ENCODE measurements at places on chromosomes 16 and 17. TPM values are rescaled to one million over a fixed set of nuclear protein-coding genes. Genes with fewer than 3 reads are reported as not detected.
A peak's percentile ranks its signal among the peaks of the same experiment; 100 is the strongest.

DNA sequence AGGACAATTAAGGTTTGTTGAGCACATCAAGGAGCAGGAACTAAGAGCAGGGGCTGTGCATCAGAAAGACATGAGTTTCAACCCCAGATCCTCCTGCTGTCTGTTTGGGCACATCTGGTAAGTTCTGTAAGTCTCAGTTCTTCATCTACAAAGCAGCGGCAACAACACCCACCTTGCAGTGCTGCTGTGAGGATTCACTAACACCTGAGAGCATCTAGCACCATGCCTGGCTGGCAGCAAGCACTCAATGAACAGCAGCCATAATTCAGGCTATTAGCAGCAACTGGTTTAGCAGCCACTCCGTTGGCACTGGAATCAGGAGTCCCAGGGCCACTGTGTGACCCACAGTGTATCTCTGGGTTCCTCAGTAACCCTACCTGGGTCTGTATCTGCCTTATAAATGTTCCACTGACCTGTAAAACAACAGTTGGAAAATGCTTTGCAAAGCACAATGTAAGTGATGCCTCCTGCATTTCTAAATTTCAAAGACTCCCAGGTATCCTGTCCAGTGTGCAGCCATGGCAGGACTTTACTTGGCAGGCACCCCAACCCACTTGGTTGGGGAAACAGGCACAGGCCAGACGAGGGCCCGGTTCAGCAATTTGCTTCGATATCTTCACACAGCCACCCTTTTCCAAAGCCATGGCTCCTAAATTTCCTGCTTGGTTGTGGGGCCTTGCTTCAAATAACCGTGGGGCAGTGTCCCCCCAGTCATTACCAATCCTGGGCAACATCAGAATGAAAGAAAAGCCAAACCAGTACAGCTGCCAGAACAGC lies 4.2 kb downstream of the ST3GAL2 start:
- no peak for DNase-seq

- DNase-seq = no peak
Measured at GRCh38 chr17:5283571-5284315, 1.7 kb downstream of the RABEP1 start.

DNA sequence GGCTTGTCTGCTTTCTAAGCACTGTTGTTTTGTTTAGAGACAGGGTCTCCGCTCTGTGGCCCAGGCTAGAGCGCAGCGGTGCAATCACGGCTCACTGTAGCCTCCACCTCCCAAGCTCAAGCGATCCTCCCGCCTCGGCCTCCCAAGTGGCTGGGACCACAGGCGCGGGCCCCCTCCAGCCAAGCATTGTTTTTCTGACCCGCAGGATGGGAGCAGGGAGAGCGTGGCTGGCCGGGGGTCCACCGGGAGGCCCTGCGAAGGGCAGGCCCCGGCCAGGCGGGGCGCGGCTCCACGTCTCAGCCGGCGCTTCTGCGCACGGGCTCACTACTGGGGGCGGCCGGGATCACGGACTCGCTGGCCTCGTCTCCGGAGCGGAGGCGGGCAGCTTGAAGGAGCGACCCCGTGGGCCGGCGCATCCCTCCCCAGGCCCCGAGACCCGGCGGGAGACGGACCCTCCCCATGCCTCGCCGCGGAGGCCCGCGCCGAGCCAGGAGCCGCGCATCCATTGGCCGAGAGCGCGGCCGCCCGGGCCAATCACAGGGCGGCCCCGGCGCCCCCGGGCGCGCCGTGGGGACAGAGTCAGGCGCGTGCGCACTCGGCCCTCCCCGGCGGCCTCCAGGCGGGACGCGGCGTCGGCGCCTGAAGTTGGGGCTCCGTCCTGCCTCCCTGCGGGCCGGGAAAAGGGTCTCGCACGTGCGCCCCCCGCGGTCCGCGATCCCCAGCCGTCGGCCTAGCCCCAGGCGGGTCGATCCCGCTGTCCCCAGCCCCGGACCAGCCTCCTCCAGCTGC lies 24.9 kb downstream of the ACTG1 start:
- no peak for DNase-seq

GRCh38 chr16:11497851-11498289 lies 88.8 kb downstream of the LITAF start:
- no peak for DNase-seq

DNA sequence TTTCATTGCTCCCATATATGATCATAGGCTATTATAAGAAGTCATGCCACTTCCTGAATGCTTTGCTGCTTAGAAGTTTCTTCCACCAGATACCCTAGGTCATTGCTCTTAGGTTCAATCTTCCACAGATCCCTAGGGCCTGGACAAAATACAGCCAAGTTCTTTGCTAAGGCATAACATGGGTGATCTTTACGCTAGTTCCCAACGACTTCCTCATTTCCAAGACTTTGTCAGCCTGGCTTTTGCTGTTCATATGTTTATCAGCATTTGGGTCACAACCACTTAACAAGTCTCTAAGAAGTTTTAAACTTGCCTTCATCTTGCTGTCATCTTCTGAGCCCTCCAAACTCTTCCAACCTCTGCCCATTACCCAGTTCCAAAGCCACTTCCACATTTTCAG lies 20.1 kb upstream of the DLX3 start:
- peak; percentile 13 for DNase-seq

DNA sequence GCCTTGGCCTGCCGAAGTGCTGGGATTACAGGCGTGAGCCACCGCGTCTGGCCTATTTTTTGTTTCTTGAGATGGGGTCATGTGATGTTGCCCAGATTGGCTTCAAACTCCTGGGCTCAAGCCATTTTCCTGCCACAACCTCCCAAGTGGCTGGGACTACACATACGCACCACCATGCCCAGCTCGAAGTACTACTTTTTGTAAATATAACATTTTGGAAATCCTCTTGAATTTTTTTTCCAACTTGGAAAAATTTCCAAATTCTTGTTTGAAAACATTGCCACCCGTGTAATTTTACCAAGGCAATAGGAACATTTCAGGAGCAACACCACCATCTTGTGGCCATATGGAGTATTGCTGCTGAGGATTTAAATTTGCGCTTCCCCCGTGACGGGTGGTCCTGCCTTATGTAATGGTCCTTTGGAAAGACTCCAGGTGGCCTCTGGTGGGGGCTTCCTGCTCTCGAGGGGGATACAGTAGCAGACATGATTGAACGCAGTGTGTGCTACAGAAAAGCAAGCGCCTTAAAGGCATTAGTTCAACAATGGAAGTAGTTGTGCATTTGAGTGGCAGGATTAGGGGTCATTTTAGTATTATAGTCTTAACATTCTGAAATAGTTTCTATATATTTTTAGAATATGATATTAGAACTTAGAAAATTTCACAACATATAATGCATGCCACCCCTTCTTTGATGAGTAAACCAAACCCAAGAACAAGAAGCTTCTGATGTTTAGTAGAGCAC lies 8.0 kb downstream of the FLYWCH1 start:
- DNase-seq = no peak

GRCh38 chr16:4663777-4664465 lies 29.4 kb upstream of the NUDT16L1 start:
- no peak for DNase-seq

DNA sequence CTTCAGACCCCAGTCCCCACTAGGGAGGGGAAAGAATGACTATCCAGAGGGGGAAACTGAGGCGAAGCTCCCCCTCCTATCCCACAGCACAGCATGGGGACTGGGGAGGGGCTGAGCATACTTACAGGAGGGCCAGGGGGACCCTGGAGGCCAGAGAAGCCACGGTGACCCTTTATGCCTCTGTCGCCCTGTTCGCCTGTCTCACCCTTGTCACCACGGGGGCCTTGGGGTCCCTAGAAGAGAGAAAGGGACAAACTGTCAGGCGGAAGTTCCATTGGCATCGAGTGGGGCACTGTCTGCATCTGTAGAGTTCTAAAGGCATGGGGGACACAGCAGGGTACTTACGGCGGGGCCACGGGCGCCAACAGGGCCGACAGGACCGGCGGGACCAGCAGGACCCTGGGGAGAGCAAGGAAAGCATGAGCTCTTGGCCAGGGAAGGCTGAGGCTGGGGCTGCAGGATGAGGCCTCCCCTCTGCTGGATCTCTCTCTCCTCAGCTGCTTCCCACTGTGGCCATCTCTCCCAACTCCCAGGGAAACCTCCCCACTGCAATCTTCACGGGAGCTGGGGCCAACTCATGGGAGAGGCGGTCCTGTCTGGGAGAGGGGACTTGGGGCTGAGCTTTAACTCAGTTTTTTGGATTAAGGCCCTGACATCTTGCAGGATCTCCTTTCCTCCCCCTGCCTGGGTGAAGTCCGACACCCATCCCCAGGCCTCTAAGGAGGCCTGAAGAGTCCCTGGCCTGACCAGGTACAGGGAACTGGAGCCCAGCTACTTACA lies 13.5 kb downstream of the COL1A1 start:
- no peak for DNase-seq

DNA sequence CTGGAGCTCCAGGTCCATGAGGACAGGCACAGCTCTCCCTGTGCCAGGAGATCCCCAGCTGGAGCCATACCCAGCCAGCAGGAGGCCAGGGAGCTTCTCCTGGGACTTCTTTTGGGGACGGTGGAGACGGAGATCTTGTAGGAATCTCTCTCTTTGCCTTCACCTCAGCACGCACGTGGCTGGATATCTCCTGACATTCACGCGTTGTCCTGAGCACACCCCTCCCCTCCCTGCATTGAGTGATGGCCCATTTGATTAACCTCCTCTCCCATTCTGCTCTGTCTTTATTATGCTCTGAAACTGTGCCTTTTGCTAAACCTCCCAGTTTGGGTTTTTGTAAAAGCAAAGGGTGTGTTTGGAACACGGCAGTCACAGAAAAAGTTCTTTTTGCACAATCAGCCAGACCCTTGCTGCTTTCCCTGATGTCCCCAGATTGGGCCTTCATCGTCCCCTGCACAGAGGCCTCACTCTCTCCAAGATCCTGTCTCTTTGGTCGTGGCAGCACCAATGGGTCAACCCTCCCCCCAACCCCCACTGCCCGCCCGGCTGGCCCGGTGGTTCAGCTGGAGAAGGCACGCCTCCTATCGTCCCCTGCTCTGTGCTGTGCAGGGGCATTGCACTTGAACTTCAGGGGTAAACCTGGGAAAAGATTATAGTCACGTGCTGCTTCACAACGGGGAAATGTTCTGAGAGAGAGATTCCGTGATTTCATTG lies 32.5 kb upstream of the LGALS9 start:
- no peak for DNase-seq

GRCh38 chr17:42271779-42272035 lies 4.5 kb downstream of the STAT5B start:
- no peak for DNase-seq

DNA sequence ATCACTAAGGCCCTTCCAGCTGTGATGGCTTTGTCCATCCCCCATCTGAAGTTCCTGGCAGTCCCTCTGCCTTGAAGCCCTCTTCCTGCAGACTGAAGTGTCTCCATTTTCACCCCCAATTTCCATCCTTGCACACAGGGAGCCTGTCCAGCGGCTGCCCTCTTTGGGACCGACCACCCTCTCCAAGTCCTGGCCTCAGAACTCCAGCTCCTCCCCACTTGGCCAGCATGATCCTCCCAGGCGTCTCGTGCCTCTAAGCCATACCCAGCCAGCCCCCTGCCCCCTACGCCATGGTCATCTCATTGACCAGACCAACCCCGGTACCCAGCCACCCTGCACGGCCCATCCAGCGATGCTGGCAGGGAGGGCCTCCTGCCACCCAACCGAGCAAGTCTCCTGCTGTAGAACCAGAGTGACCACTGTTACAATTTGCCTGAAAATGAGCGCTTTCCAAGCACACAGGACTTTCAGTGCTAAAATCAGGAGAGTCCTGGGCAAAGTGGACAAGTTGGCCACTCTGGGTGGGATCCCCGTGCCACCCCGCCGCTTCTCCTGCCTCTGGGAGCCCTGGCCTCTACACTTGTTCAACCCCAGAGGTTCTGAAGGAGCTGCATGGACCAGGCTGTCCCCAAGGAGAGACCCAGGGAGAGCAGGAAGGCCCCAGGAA lies 362.0 kb downstream of the SEC14L1 start:
- DNase-seq = no peak

- DNase-seq = no peak
Measured at GRCh38 chr17:32298298-32298697, 32.7 kb downstream of the RHBDL3 start.

- DNase-seq = no peak
Measured at GRCh38 chr16:25093208-25094061, 18.1 kb upstream of the LCMT1 start.

DNA sequence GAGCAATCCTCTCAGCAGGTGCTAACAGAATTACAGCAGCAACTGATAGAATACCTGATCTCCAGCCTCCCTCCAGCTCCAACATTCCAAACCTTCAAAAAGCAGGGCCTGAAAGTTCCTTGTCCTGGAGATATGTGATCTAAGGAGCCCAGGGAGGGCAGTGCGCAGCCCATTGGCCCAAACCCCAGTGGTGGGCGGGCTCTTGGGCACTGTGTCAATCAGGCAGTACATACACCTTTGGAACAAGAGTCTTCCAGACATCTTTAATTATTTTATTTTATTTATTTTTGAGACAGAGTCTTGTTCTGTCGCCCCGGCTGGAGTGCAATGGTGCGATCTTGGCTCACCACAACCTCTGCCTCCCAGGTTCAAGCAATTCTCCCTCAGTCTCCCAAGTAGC lies 24.2 kb downstream of the SLC12A3 start:
- DNase-seq = no peak

- DNase-seq = no peak
Measured at GRCh38 chr16:72620348-72620747, 427.6 kb downstream of the ZFHX3 start.

Gene PITPNM3
- 0.94 TPM for total RNA-seq

Gene HBQ1
- not detected for total RNA-seq

Gene SYT17
- total RNA-seq = not detected

Gene TP53TG3F
- not detected for total RNA-seq

Gene NXN
- total RNA-seq = 131 TPM

Gene CMTM2
- total RNA-seq = not detected

Gene CYB5B
- 74.2 TPM for total RNA-seq

Gene TXNDC11
- total RNA-seq = 32.3 TPM

Gene CMTM1
- 7.8 TPM for total RNA-seq
